ENCODE measurements at places on chromosomes 2 and 18.
A peak's percentile ranks its signal among the peaks of the same experiment; 100 is the strongest.

GRCh38 chr18:31513189-31513935, 15.4 kb downstream of the DSG2 start:
- H3K27me3 ChIP-seq = no peaks in the 10 kb centered on the region
- no peak for DNase-seq
- H3K36me3 ChIP-seq = no peaks in the 10 kb centered on the region
- H3K4me1 ChIP-seq = no peaks in the 10 kb centered on the region
- H3K4me3 ChIP-seq = no peak overlapping the region

- no peak overlapping the region for H3K27ac ChIP-seq
- no peaks in the 10 kb centered on the region for H3K4me1 ChIP-seq
- no peak for DNase-seq
- H3K4me3 ChIP-seq = peak overlapping the region; percentile 31
- H3K36me3 ChIP-seq = no peaks in the 10 kb centered on the region
- no peaks in the 10 kb centered on the region for H3K27me3 ChIP-seq
Observed at GRCh38 chr2:7430869-7431641, 513.8 kb downstream of the RNF144A start.

- H3K4me3 ChIP-seq = no peak overlapping the region
- no peak overlapping the region for H3K27ac ChIP-seq
- no peaks in the 10 kb centered on the region for H3K36me3 ChIP-seq
- H3K4me1 ChIP-seq = peaks cover 9% of the 10 kb centered on the region
- DNase-seq = no peak
- no peaks in the 10 kb centered on the region for H3K27me3 ChIP-seq
Observed at GRCh38 chr2:36569267-36569856, 28.6 kb downstream of the FEZ2 start.

- no peak overlapping the region for H3K4me3 ChIP-seq
- H3K27ac ChIP-seq = no peak overlapping the region
- no peaks in the 10 kb centered on the region for H3K36me3 ChIP-seq
Observed at GRCh38 chr2:157262248-157262647, 4.7 kb downstream of the GALNT5 start.

- H3K4me1 ChIP-seq = no peaks in the 10 kb centered on the region
- no peaks in the 10 kb centered on the region for H3K36me3 ChIP-seq
- H3K27me3 ChIP-seq = no peaks in the 10 kb centered on the region
- H3K4me3 ChIP-seq = no peak overlapping the region
- H3K27ac ChIP-seq = no peak overlapping the region
Observed at GRCh38 chr18:55634545-55634944, 46.6 kb upstream of the TCF4 start.

GRCh38 chr2:140695155-140695554, 1435.7 kb downstream of the LRP1B start:
- no peaks in the 10 kb centered on the region for H3K4me1 ChIP-seq
- no peak overlapping the region for H3K4me3 ChIP-seq
- H3K27me3 ChIP-seq = no peaks in the 10 kb centered on the region
- no peaks in the 10 kb centered on the region for H3K36me3 ChIP-seq

DNA sequence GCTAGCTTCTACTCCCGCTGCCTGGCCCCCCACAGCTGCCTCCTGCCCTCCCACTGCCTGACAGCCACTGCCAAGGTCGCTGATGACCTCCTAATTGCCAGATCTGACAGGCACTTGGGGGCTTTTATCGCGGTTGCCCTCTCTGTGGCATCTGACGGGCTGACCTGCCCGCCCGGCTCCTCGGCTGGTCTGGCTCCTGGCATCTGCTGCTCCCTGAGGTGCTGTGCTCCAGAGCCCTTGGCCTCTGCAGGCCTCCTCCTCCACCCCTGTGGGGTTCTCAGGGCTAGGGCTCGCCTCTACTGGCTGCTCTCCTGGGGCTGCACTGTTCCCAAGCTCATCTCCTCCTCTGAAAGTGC, 43.1 kb downstream of the INHBB start:
- H3K27me3 ChIP-seq = no peaks in the 10 kb centered on the region
- DNase-seq = no peak
- no peaks in the 10 kb centered on the region for H3K36me3 ChIP-seq
- H3K27ac ChIP-seq = no peak overlapping the region
- no peak overlapping the region for H3K4me3 ChIP-seq
- H3K4me1 ChIP-seq = no peaks in the 10 kb centered on the region

- H3K4me1 ChIP-seq = no peaks in the 10 kb centered on the region
- no peak for DNase-seq
- no peak overlapping the region for H3K4me3 ChIP-seq
- no peaks in the 10 kb centered on the region for H3K36me3 ChIP-seq
- H3K27ac ChIP-seq = no peak overlapping the region
Observed at GRCh38 chr2:212426637-212427412, 111.8 kb downstream of the ERBB4 start.

DNA sequence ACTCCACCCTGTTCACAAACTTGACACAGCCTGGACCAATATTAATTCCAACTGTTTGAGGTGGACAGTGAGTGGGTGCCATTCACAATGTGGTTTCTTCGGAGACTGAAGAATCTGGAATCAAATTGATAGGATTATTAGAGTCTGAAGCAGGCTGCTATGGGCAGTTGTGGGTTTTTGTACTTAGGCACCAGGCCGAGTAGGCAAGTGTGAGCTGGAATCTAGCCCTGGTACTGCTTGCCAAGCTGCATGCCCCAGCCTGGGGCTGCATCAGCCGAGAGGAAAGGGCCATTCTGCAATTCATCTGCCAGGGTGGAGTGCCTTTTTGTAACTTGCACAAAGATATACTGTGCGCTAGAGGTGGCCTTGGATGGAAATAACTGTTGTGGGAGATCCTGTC, 654.7 kb upstream of the FANCL start:
- no peaks in the 10 kb centered on the region for H3K36me3 ChIP-seq
- H3K27me3 ChIP-seq = no peaks in the 10 kb centered on the region
- H3K27ac ChIP-seq = no peak overlapping the region
- no peak for DNase-seq
- H3K4me3 ChIP-seq = no peak overlapping the region

- H3K4me3 ChIP-seq = peak within 1 kb of the TSS; percentile 21
- H3K27me3 ChIP-seq = peaks cover 97% of the 10 kb centered on the region
- H3K27ac ChIP-seq = no peak within 1 kb of the TSS
- no peaks in the 10 kb centered on the region for H3K36me3 ChIP-seq
Observed at GRCh38 chr2:236168110-236169080, at the start of gene GBX2. TSS of gene GBX2 (minus strand) at chr2:236168386. CDS start at chr2:236167971, 415 bp downstream.

DNA sequence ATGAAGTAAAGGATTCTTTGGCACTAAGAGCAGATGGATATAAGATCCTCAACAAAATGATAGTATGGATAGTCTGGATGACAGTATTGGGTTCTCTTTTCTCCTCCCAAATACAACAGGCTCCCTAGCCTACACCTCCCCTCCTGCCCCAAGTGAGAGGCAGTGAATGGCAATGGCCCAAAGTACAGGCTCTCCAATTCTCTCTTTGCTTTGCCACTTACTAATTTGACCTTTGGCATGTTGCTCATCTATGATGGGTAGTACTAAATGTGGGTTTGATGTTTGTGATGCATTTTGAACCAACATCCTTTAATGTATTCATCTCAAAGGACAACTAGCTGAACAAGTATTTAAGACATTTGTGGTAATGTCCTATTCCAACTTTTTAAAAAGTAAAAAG, 65.9 kb downstream of the EIF5B start:
- no peaks in the 10 kb centered on the region for H3K27me3 ChIP-seq
- H3K4me3 ChIP-seq = no peak overlapping the region
- no peak overlapping the region for H3K27ac ChIP-seq
- H3K4me1 ChIP-seq = no peaks in the 10 kb centered on the region
- H3K36me3 ChIP-seq = peaks cover 18% of the 10 kb centered on the region
- no peak for DNase-seq

DNA sequence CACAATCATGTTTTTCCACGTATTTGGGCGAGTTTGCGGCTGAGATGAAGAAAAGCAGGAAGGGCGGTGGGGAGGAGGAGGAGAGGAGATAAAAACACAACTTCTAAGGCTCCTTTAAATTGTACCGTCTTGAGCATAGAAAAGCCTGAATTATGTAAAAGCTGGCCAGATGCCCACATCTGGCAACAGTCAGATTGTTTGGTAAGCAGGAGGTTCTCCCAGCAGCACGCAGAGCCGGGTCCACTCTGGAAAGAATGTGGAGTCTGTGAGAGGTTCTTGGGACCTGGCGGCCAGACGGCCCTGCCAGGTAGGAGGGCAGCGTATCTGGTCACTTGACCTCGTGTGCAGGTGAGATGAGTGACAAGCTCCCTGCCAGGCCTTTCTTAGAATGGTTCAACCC, 215.3 kb upstream of the APCDD1 start:
- H3K4me1 ChIP-seq = no peaks in the 10 kb centered on the region
- no peak overlapping the region for H3K27ac ChIP-seq
- H3K4me3 ChIP-seq = no peak overlapping the region
- no peak for DNase-seq

GRCh38 chr2:145116834-145117725, 597.2 kb upstream of the ZEB2 start:
- no peak overlapping the region for H3K4me3 ChIP-seq
- H3K27me3 ChIP-seq = no peaks in the 10 kb centered on the region
- H3K36me3 ChIP-seq = no peaks in the 10 kb centered on the region
- no peaks in the 10 kb centered on the region for H3K4me1 ChIP-seq
- DNase-seq = no peak

DNA sequence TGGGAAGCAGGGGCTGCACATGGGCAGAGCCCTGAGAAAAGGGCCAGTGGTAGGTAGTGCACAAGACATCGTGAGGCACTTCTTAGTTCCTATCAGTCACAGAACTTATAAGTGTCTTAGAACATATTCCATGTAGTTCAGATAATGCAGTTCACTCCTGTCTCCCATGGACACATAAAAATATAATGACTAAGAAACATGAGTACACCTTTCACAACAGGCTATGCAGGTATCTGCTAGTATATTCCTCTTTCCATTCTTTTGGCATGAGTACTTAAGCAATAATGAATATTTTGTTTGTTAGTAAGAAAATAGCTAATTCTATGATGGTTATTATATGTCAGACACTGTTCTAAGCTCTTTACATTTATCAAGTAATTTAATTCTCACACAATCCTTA, 808.4 kb downstream of the BCL11A start:
- H3K27me3 ChIP-seq = no peaks in the 10 kb centered on the region
- no peak overlapping the region for H3K27ac ChIP-seq
- H3K4me1 ChIP-seq = no peaks in the 10 kb centered on the region

DNA sequence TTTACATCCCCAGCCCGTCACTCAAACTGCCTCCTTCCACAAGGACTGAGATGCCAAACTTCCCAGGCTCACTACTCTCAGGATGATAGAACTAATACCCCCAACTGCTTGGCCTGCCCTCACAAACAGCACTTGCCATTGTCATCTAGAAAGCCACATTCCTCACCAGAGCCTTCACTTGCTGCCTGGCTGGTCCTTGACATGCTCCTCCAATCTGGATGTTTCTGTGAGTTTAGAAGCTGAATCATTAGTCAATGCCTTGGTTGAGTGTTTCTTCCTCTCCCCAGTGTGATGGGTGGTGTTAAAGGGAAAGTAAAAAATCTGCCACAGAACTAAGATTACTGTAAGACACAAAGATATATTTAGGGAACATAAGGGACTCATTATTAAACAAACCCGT, 52.5 kb downstream of the MARCHF4 start:
- no peaks in the 10 kb centered on the region for H3K36me3 ChIP-seq
- no peak for DNase-seq
- H3K27me3 ChIP-seq = no peaks in the 10 kb centered on the region
- H3K4me1 ChIP-seq = no peaks in the 10 kb centered on the region
- H3K27ac ChIP-seq = no peak overlapping the region
- H3K4me3 ChIP-seq = no peak overlapping the region

- H3K4me3 ChIP-seq = no peak overlapping the region
- no peaks in the 10 kb centered on the region for H3K36me3 ChIP-seq
- DNase-seq = no peak
- H3K27ac ChIP-seq = no peak overlapping the region
- no peaks in the 10 kb centered on the region for H3K27me3 ChIP-seq
Observed at GRCh38 chr2:119719261-119719627, 40.2 kb downstream of the TMEM177 start.

GRCh38 chr2:126241001-126241400, 415.0 kb upstream of the GYPC start:
- no peaks in the 10 kb centered on the region for H3K36me3 ChIP-seq
- H3K27me3 ChIP-seq = no peaks in the 10 kb centered on the region
- no peak overlapping the region for H3K27ac ChIP-seq
- H3K4me1 ChIP-seq = no peaks in the 10 kb centered on the region
- no peak overlapping the region for H3K4me3 ChIP-seq
- no peak for DNase-seq

GRCh38 chr2:172430027-172430426, 2.6 kb downstream of the ITGA6 start:
- DNase-seq = no peak
- H3K4me1 ChIP-seq = peaks cover 15% of the 10 kb centered on the region
- H3K4me3 ChIP-seq = peak overlapping the region; percentile 86
- no peaks in the 10 kb centered on the region for H3K27me3 ChIP-seq

- H3K4me3 ChIP-seq = peak overlapping the region; percentile 69
- H3K4me1 ChIP-seq = no peaks in the 10 kb centered on the region
Observed at GRCh38 chr2:46697830-46698323, 217.7 kb downstream of the MCFD2 start.

DNA sequence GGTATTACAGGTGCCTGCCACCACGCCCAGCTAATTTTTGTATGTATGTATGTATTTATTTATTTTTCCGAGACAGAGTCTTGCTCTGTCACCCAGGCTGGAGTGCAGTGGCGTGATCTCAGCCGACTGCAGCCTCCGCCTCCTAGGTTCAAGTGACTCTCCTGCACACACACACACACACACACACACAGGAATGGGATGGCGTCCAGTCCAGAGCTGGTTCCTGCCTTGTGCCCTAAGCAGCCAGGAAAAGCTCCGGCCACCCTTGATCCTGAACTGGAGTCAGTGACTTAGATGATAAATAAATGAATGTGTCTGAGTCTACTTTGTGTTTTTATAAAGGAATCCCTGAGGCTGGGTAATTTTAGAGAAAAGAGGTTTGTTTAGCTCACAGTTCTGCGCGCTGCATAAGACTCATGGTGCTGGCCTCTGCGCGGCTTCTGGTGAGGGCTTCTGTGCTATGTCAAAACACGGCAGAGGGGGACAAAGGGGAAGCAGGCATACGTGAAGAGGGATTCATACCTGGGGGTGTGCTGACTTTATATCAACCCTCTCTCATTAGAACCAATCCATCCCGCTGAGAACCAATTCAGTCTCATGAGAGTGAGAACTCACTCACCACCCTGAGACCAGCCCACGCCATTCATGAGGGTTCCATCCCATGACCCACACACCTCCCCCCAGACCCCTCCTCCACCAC, 59.7 kb upstream of the PHLPP1 start:
- H3K4me3 ChIP-seq = no peak overlapping the region
- DNase-seq = no peak
- no peaks in the 10 kb centered on the region for H3K36me3 ChIP-seq
- no peak overlapping the region for H3K27ac ChIP-seq
- H3K4me1 ChIP-seq = no peaks in the 10 kb centered on the region

- H3K27me3 ChIP-seq = no peaks in the 10 kb centered on the region
- DNase-seq = no peak
- H3K36me3 ChIP-seq = no peaks in the 10 kb centered on the region
- no peak overlapping the region for H3K4me3 ChIP-seq
- no peak overlapping the region for H3K27ac ChIP-seq
Observed at GRCh38 chr2:6159606-6160005, 467.4 kb downstream of the SOX11 start.

GRCh38 chr2:133497270-133497893, 70.9 kb downstream of the NCKAP5 start:
- H3K36me3 ChIP-seq = no peaks in the 10 kb centered on the region
- no peaks in the 10 kb centered on the region for H3K4me1 ChIP-seq
- no peaks in the 10 kb centered on the region for H3K27me3 ChIP-seq
- H3K27ac ChIP-seq = no peak overlapping the region
- no peak overlapping the region for H3K4me3 ChIP-seq
- DNase-seq = no peak

- H3K4me1 ChIP-seq = no peaks in the 10 kb centered on the region
- no peaks in the 10 kb centered on the region for H3K27me3 ChIP-seq
- DNase-seq = no peak
Observed at GRCh38 chr2:54387059-54387991, 68.8 kb upstream of the SPTBN1 start.

- H3K36me3 ChIP-seq = no peaks in the 10 kb centered on the region
- H3K4me3 ChIP-seq = no peak overlapping the region
- H3K27me3 ChIP-seq = no peaks in the 10 kb centered on the region
- DNase-seq = no peak
Observed at GRCh38 chr2:162712598-162712997, 126.0 kb downstream of the KCNH7 start.

All from colonic mucosa (tissue), 4 donors.